ENCODE measurements at places on chromosomes 13 and 19.

DNA sequence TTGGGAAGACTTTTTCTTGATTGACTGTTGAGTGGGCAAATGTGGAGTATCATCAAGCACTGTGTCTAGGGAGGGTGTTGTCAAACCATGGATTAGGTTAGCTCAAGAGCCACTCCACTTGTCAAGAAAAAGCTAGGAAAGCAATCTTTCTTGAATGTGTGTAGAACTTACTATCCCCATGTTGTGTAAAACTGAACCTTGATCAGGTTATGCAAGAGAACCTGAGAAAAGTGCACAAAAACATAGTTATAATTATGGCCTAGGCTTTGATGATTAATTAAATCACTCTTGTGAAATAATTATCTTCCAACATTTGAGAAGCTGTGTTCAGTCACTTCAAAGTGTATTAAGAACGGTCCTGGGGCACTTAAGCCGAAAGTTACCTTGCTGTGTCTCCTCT, 238.2 kb upstream of the OBI1 start:
- no peak for DNase-seq

DNA sequence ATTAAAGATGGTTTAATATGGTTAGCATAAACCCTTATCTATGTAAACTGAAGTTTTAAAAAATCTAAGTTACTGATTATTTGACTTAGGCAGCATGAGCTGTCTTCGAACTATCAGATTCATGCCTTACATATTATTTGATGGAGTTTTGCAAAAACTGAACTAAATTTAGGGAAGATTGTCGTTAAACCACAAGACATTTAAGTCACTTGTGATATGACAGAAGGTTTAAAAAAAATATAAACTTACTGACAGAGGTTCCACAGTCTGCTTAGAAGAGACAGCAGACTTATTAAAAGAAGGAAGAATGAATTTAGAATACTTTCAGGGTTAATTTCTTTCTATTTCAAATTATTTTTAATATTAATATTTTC, 110.9 kb upstream of the FRY start:
- no peak for DNase-seq

GRCh38 chr13:106152047-106152446, 383.4 kb downstream of the EFNB2 start:
- no peak for DNase-seq

DNA sequence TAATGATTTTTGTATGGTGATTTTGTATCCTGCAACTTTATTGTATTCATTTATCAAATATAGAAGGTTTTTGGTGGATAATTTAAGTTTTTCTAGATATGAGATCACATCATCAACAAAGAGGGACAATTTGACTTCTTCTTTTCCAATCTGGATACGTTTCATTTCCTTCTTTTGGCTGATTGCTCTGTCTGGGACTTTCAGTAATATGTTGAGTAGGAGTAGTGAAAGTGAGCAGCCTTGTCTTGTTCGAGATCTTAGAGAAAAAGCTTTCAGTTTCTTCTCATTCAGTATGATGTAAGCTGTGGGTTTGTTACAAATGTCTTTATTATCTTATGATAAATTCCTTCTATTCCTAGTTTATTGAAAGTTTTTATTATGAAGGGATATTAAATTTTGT, 352.0 kb upstream of the DACH1 start:
- no peak for DNase-seq

DNA sequence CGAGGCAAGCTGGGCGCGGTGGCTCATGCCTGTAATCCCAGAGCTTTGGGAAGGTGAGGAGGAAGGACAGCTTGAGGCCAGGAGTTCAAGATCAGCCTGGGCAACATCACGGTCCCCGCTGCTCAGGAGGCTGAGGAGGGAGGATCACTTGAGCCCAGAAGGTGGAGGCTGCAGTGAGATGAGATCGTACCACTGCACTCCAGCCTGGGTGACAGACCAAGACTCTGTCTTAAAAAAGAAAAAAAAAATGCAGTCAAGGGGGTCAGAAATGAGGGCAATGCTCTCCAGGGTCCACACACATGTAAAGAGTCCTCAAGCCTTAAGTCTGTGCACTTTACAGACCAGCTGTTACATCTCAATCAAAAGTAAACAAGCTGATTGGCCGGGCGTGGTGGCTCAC, 8.5 kb downstream of the R3HDM4 start:
- no peak for DNase-seq

- no peak for DNase-seq
Measured at GRCh38 chr19:993831-994393, 6.3 kb upstream of the GRIN3B start.

DNA sequence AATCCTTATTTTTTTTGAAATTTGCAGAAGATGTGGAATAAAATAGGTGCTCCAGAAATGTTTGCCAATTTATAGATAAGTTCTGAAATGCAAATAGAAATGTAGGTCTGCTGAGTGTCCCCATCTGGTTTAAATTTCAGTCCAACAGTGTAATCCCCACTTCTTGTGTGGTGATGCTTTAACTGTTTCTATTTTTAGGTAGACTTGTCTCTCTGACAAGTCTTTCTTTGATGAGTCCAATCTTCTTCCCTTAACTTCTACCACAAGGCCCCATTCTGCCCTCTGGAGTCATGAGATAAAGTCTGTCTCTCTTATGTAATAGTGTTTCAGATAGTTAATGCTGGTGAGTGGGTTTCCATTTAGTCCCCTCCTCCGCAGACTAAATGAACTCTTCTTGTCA, 390.4 kb downstream of the RFC3 start:
- DNase-seq: no peak

Measured in activated naive CD4-positive, alpha-beta T cell treated with anti-CD3 and anti-CD28 coated beads for 36 hours (primary cell).